Astrocyte of the spinal cord (primary cell): ENCODE measurements at places on chromosomes 2 and 18.
A peak's percentile ranks its signal among the peaks of the same experiment; 100 is the strongest.

- DNase-seq, result peak; percentile 39
These were observed 356.9 kb downstream of the ZNF521 start for GRCh38 chr18:24995056-24995455.

DNA sequence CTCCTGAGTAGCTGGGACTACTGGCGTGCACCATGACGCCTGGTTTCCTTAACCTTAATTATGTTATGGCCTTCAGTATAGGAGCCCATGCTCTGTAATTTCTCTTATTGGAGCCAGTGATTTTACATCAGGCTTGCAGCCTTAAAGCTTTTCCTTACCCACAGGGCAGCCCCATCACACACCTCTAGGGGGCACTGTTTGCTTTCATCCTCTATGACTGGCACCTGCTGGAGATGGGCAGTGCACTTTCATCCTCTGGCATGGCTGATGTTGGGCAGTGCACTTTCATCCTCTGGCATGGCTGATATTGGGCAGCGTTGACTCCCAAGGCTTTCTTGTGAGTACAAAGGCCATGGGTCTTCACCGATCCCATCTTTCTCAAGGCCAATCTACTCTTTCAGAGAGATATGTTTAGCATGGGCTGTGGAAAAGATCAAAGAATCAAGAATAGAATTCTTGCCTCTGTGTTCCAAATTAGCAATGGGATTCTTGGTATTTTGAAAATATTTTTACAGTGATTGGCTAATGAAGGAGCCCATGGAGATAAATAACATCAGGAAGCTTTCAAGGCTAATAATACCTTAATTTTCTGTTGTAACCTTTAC lies 80.7 kb upstream of the MEX3C start:
- peak; percentile 8 for DNase-seq

GRCh38 chr2:52613064-52613463 lies 1154.5 kb upstream of the CHAC2 start:
- DNase-seq, result no peak

DNA sequence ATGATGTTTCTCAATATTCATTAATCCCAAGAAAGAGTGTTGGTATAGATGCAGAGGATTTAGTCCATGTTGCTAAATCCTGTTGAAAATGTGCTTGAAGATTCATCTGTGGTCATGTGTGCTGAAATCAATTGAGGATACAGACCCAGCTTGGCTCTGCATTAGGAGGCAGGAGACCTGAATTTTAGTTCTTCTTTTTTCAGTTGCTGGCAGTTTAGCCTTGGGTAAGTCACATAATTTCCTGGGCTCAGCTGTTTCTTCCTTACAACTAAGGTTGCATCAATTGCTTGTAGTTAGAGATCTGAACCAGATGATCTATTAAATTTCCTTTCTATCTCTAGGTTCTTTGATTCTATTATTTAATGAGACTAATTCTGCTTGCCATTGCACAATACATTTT lies 54.4 kb downstream of the SETBP1 start:
- no peak for DNase-seq

- DNase-seq, result peak; percentile 85
These were observed 108.4 kb upstream of the BZW1 start for GRCh38 chr2:200703127-200703925.

DNA sequence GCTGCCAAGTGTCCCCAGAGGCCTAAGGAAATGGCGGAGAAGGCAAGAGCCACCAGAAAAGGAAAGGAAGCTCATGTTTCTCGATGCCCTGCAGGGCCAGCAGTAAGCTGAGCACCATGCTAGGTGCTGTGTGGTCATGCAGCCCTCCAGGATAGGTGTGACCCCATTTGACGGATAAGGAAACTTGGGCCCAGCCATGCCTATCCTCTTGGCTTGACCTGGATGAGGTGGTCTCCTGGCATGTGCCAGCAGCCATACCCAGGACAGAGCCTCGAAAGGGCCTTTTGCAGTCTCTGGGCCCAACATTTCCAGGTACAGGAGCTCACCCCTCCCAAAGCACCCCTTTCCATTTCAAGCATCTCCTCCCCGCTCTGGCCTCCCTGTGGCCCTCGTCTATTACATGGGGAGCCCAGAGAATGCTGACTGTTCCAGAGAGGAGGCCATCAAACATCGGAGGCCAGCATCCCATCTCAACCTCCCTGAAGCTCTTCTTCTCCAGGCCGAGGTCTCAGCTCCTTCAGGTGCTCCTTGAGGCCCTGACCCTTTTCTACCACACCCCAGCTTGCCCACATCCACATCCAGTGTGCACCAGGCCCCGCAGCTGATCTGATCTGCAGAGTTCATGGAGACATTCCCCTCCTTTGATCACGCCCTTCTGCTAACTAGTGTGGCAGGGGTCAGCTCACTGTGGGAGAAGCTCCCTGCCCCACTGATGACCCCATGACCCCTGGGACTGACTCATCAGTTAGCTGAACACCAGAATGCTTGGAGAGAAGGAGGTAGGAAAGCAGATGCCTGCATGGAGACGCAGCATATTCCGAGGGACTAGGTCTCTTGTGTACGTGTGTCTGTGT lies 208.4 kb downstream of the TNS1 start:
- DNase-seq, result no peak

- DNase-seq, result no peak
These were observed 96.2 kb downstream of the TPO start for GRCh38 chr2:1509271-1510065.

DNA sequence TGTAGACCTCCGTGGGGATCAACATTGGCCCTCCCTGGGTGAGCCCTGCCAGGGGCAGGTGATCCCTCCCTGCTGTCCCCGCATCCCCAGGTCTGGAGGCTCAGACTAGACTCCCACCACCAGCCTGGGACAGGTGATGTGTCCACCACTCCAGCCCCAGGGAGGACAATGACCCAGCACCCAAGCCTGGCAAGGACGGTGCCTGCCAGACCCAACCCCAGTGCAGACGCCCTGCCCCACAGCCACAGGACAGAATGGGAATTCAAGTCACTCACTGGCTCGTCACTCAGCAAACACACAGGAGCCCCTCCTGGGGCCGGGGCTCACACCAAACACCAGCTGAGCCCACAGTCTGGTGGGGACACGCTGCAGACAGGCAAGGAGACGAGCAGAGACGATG lies 239.7 kb downstream of the ATAD2B start:
- no peak for DNase-seq

DNA sequence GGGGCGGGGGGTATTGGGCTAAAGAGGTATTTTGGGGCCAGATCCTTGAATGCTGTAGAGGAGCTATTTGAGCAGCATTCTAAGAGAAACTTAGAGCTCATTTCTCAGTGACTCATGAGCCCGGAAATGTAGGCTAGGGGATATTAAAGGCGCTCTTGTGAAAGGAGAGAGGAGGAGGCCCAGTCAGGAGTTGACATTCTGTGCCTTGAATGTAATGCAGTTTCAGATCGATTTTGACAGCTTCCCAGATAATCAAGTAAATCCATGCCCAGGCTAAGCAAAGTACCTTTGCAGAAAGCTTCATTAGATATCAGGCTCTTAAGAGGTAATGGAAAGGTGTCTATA lies 1.5 kb downstream of the CAB39 start:
- DNase-seq, result peak; percentile 81

DNA sequence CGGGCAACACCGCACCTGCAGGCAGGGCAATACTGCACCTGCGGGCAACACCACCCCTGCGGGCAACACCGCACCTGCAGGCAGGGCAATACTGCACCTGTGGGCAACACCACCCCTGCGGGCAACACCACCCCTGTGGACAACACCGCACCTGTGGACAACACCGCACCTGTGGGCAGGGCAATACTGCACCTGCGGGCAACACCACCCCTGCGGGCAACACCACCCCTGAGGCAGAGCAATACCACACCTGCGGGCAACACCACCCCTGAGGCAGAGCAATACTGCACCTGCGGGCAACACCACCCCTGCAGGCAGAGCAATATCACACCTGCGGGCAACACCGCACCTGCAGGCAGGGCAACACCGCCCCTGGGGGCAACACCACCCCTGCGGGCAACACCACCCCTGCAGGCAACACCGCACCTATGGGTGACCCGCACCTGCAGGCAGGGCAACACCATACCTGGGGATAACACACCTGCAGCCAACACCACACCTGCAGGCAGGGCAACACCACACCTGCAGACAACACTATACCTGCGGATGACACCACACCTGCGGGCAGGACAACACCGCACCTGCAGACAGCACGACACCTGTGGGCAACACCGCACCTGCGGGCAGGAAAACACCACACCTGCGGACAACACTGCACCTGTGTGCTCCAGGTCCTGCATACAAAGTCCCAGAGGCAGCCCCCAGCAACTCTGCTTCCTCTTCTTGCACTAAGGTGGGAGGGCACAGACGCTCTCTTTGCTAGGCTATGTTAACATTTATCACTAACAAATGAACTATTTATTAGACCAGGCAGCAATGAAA lies 57.7 kb downstream of the EIPR1 start:
- no peak for DNase-seq

- no peak for DNase-seq
These were observed 106.7 kb upstream of the CTDP1 start for GRCh38 chr18:79572848-79573451.

DNA sequence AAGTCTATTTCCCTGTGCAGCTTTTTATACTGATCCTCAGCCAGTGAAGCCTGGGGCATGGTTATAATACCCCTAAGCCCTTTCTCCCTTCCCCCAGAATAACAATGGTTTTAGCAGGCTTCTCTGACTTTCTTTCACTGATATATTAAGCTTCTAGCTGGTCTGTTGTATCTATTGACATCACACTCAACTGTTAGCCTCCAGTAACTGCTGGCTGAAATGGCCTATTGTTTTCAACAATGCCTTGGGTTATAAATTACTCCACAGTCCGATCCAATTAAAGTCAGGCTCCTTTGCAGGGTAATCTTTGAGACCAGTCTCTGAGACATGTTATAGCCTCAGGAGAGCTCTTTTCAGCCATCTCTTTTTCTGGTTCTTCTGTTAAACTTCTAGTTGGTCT lies 2.9 kb upstream of the SLC9A4 start:
- no peak for DNase-seq

- DNase-seq, result no peak
These were observed 95.2 kb downstream of the BIN1 start for GRCh38 chr2:127011796-127012195.

- no peak for DNase-seq
These were observed 20.3 kb downstream of the ACTR3 start for GRCh38 chr2:113910110-113910717.

- no peak for DNase-seq
These were observed 23.4 kb upstream of the SNED1 start for GRCh38 chr2:240974771-240975572.

DNA sequence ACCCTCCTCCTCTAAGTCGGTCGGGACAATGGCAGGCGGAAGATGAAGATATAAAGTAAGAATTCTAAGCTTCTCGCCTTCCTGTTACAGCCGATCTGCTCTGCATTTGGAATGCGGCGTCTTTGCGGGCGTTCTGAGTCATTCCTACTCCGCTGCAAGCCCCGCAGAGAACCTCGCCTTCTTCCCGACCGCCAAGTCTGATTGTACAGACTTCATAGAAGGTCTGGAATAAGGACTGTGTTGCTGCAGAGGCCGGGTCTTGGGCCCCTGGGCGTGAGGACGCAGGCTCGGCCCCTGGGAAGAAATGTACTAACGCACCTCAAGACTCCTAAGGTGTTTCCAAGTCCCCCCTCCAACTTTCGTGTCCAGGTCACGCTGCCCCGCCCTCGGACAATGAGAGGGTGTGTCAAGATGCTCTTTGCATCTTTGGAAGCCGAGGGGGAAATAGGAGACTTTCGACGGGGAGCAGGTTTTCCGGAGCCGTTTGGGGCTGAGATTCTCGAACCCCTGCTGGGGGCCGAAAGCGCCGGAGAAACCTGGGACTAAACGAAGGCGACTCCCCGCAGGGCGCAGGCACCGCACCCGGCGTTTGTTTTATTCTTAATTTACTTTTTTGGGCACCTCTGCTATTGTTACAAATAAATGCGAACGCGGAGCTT lies 12.7 kb upstream of the PAX3 start:
- DNase-seq, result no peak

GRCh38 chr2:67927501-67927900 lies 135.3 kb downstream of the C1D start:
- no peak for DNase-seq

DNA sequence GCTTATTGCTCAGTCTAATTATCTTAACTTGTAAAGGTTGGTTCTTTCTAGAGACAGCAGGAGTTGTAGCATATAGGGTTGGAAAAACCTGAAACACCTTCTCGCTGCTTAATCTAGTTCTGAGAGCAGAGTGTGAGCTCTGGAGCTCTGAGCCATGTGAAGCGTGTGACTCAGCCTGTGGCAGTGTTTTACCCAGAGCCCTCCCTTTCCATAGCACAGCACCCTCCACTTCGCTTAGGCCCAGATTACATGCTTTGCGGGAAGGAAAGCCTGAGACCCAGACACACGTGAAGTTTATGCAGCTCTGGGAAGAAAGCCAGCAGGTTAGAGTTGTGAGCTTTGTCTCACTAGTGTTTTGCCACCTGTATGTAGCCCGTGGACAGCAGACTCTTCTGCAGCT lies 74.5 kb downstream of the INPP4A start:
- DNase-seq, result peak; percentile 29

- DNase-seq, result no peak
These were observed 1.4 kb upstream of the CFAP65 start for GRCh38 chr2:219042750-219043149.

DNA sequence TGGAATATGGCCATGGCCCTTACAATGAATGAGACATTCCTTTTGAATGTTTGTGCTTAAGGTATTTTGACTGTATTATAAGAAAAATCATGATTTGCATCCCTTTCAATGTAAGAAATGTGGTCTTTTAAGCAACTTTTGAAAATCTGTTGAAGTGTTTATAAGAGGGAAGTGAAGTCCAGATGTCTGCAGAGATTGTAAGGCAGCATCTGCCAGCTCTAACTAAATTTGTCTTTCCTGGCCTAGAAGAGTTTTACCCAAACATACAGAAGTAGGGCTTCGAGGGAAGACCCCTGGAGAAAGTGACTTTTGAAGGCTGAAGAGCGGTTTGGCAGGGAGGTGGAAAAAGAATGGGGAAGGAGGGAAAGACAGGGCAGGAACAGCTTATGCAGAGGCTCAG lies 12.2 kb downstream of the EML6 start:
- DNase-seq, result no peak

DNA sequence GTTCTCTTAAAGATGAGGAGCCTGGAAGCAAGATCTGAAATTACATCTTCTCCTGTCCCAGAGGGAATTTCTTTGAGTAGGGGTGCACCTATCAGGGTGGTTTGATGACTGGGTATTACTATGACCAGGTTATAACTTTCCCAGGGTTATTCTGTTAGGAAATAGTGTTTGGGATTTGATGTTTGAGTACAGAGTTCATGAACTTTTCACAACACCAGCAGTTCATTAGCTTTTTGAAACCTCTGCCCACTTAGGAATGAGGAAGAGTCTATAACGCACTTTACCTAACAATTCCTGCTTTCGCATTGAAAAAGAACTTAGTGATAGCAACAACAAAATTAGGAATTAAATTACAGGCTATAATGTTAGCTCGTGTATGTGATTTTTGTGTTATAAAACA lies 58.6 kb downstream of the ALMS1 start:
- no peak for DNase-seq
